ENCODE measurements at places on chromosomes 7 and 10.
A peak's percentile ranks its signal among the peaks of the same experiment; 100 is the strongest.

- DNase-seq: no peak
Observed at GRCh38 chr7:74320645-74321221, 31.5 kb downstream of the CLIP2 start.

GRCh38 chr7:159098811-159099655, 45.6 kb downstream of the VIPR2 start:
- DNase-seq: no peak

DNA sequence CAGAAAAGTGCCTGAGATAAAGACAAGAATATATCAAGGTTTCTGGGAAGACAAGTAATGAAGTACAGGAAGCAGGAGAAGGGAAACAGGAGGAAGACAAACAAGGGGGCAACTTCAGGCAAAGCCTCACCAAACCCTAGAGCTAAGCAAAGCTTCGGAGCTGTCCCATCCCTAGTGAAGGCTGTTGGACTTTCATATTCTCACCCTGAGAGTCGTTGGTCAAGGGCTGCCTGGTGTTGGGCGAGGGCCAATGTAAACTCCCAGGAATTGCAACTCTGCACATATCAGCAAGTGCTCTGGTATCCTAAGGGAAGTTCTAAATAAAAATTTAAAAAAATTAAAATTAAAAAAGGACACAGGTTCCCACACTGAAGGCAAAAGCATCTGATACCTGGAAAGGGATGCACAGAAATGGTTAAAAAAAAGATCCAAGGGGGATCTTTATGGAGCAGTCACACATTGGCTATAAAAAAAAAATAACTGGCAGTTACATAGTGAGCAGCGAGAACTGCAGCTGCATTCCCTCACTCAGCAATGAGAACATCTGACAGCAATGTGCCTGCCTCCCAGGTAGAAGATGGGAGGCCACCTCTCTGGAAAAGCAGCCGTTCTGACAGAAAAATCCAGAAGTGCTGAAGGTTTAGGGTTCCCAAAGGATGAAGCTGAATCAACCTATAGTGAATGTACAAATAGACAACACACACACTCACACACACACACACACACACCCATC, 304.7 kb downstream of the WDR11 start:
- DNase-seq: no peak

GRCh38 chr10:114565066-114565465, 93.0 kb downstream of the ABLIM1 start:
- DNase-seq: no peak

- DNase-seq: no peak
Observed at GRCh38 chr7:110448918-110449317, 642.0 kb upstream of the LRRN3 start.

GRCh38 chr7:25134358-25135010, 9.4 kb upstream of the CYCS start:
- no peak for DNase-seq

DNA sequence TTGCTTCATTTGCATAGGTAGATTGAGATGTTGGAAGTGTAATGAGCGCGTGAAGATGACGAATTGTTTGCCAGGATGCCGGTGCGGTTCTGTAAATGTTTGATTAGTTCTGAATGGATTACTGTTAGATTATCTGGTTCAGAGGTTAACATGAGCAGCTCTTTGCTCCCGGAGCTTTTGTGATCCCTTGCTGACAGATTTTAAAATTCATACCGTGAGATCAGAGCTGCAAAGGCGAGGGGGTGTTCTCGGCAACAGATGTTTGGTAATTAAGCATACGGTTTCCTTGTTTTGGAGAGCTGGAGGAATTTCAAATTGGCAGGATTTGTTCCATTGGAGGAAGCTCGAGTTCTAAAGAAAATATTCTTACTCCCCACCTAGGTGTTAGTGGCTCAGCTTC, 237.8 kb upstream of the GPR26 start:
- no peak for DNase-seq

DNA sequence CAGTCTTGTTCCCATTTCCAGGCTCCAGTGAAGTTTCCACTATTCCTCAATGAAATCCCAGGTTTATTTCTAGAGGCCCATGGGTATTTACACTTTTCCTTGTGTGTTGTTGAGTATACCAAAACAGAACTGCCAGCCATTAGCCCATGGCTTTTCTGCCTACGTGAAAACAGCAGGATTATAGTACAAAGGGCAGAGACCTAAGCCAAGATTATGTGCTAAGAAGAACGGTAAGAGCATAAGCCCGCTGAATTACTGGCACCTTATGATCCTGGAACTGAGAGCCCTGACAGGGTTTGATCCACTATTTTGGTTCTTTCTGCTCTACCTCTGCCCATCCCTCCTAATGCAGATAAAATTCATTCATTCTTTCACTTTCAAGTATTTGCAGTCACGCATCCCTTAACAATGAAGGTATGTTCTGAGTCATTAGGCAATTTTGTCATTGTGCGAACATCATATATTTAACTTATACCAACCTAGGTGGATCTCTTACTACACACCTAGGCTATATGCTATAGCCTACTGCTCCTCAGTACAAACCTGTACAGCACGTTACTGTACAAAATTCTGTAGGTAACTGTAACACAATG, 16.0 kb downstream of the SEMA3C start:
- DNase-seq: no peak

GRCh38 chr10:42939237-42939636, 137.6 kb upstream of the RET start:
- no peak for DNase-seq

GRCh38 chr7:77329466-77330168, 86.5 kb downstream of the GSAP start:
- no peak for DNase-seq

DNA sequence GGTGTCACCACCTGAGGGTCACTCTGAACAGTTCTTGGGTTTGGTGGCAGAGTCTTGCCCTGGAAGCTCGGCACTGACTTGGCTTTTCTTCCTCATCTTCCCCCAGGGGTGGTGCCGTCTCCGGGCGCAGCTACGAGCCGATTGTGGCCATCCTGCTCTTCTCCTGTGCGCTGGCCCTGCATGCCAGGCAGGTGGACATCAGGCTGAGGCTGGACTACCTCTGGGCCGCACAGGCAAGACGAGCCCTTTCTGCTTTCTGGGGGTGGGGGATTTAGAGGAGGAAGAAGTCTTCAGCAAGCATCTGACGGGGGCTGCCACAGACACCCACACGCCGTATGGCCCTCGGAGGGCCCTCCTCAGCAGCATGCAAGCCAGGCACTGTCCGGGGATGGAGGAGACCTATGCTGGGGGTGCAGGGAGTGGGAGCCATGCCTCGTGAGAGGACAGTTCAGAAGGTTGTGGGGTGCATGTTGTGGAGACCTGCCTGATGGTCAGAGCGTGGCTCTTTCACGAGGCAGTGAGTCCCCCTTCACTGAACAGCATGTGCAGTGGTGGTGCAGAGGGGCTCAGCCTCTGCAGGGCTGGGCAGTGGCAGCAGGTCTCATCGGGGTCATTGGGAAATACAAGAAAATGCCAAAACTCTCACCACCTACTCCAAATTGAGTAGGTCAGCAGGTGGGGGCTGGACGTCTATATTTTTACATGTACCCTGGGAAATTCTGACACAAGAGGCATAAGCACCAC, 112.4 kb downstream of the ADCY1 start:
- no peak for DNase-seq

DNA sequence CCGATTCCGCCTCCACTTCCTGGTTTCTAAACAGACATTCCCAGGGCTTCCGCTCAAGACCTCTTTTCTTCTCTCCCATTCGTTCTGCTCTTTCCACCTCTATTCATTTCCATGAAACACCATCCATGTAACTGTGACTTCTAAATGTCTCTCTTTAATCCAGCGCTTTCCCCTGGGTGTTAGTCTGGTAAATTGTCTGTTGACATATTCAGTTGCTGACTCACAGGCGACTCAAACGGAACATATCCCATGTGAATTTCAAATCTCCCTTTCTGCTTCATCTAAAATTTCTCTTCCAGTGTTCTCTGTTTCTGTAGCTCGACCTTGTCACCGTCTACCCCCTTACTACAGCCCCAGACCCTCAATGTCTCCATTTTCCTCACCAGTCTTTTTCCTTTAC, 119.1 kb downstream of the PFKFB3 start:
- no peak for DNase-seq

DNA sequence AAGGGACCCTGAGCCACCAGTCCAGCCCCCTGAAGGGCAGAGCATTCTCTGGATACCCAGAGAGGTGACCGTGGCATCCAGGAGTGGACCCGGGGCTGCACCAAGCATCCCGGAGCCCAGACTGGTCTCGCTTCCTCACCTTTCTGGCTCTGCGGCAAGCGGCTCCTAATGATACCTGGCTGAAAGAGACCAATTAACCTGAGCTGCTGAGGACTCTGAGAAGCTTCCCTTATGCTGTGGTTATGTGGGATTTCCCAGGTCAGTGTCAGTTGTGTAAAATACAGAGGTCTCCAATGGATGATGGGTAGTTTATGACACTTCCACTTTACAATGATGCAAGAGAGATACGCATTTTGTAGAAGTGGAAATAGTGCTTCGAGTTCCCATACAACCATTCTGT, 51.5 kb downstream of the PFKFB3 start:
- DNase-seq: no peak

- DNase-seq: no peak
Observed at GRCh38 chr7:25844102-25844870, 307.7 kb upstream of the NFE2L3 start.

DNA sequence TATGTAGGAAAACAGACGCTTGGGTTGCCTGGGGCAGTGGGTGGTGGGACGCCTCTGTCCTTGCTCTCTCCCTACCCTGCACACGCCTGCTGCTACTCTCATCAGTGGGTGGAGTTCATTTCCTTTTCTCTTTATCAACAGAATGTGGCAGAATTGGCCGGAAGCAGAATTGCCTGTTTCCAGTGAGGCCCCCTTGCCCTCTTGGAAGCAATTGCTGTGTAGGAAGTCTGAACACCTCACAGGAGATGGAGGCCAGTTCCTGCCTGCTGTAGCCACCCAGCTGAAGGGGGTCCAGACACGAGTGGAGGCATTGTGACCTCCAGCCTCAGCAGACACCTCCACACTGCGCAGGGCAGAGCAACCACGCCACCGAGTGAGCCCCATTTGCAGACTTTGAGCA, 331.6 kb upstream of the ZNF32 start:
- DNase-seq: no peak

DNA sequence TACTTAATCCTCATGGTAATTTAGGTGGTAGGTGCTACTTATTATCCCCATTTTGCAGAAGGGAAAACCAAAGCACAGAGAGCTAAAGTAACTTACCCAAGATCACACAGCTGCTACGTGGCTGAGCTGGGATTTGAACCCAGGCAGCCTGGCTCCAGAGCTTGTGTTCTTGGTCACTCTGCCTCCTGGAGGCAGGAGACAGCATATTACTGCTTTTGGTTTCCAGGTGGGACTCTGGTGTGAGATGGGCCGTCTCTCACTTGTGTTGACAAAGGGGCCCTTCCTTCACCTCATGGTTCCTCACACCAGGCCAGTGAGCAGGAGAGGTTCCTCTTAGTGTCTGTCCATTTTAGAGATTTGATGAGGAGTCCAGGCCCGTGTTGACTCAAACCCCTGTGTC, 79.8 kb upstream of the PPIF start:
- no peak for DNase-seq

DNA sequence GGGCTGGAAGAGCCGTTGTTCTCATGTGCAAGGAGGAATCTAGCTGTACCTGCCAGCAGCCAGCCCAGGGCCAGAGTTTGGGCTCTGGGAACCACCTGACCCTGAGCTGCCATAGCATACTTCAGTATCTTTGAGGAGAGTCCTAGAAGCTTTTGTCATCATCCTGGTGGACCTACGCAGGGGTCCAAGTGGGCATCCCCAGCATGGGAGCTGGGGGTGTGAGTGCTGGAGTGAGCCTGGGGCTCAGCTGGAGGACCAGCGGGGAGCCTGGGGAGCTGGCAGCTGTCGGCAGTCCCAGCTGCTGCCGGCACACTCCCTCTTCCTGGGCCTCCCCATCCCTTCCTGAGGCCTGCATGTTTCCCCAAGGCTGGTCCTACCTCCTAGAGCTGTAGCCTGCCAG, 32.5 kb downstream of the C10orf105 start:
- no peak for DNase-seq

DNA sequence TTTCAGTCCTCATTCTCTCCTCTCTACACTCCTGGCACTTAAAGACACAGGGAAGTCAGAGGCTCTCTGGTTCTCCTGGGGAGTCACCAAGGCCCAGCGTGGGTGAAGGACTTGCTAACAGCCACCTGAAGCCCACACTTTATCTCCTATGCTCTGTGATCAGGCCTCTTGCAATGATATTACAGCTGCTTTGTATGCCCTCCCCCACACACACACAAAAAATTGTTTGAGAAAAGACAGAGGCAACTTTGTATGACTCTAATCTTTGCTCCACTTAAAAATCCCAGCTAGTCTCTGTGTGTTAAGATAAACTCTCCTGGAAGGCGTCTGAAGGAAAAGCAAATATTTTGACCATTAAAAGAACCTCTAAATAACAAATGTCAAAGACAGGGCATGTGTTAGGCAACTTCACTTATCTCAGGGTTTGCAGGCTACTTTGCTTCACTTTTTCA, 507.2 kb downstream of the TNS3 start:
- DNase-seq: no peak

GRCh38 chr10:121722665-121723064, 124.4 kb upstream of the FGFR2 start:
- no peak for DNase-seq

DNA sequence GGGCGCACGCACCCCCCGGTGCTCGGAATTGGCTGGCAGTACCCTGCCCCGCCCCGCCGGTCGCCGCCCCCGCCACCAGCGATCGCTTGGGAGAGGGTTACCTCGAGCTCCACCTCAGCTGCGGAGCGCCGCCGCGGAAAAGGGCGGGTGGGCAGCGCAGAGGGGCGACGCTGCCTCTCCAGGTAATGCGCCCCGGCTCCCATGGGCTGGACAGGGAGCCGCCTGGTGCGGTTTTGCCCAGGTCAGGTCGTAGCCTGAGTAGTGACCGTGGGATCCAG, 1.3 kb downstream of the PFKFB3 start:
- no peak for DNase-seq

GRCh38 chr7:129367700-129368388, 66.4 kb upstream of the STRIP2 start:
- DNase-seq: peak; percentile 54

- DNase-seq: no peak
Observed at GRCh38 chr7:111030336-111030735, 60.6 kb upstream of the LRRN3 start.

GRCh38 chr7:150382844-150383225, 3.7 kb downstream of the ZNF775 start:
- DNase-seq: no peak

- DNase-seq: no peak
Observed at GRCh38 chr7:2641406-2642393, 9.9 kb downstream of the TTYH3 start.

DNA sequence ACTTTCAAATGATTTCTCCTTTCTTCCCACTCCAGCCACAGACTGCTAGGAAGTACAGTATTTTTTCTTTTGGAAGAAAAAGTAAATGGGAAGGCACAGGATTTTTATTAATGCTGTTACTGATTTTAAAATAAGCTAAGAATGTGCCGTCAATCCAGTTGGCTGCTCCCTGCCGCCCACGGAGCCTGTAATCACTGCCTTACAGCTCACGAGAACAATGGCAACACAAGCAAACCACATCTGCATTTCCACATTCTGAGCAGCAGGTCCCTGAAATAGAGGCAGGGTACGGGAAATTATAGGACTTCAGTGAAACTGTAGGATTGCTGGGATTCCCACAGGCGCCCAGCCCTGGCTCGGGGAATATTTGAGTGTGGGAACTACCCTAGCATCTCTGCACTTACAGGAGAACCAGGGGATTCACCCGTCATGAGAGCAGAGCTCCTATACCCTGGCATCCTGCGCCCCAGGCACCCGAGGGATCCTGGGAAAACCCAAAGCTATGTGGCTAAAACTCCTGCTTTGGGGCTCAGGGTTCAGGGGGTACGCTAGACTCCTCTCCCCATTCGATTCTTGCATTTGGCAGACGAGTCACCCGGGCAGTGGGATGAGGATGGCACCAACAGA, 72.9 kb upstream of the TNS3 start:
- DNase-seq: no peak

- no peak for DNase-seq
Observed at GRCh38 chr7:127710635-127711034, 58.6 kb downstream of the SND1 start.

All from activated CD4-positive, CD25-positive, alpha-beta regulatory T cell treated with anti-CD3 and anti-CD28 coated beads, Interleukin-2, amount 50 U/mL, for 16 hours (primary cell).